Astrocyte (in vitro differentiated cells and primary cell): ENCODE measurements at places on chromosomes 1 and 21. TPM values are rescaled to one million over a fixed set of nuclear protein-coding genes. Genes with fewer than 3 reads are reported as not detected.

S100A12 gene
- not detected in 2 replicates for total RNA-seq

CYP2J2 gene
- 1.8 TPM in 2 replicates for total RNA-seq

DNA sequence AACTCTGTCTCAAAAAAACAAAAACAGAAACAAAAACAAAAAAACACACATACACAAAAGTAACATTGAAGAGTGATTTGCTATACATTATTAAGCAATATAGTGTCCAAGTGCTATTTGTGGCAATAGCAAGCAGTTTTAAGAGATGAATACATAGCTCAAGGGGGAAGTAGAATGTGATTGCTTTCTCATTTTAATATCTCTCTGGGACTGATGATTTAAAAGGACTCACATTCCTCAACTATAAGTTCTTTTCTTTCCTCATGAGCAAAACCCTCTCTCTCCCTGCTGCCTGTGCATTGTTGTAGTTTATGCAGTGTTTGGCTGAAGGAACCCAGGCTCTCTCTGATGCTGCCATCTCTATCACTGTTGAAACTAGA is 47.0 kb upstream of the CSF1 start:
- no peak for DNase-seq

DNA sequence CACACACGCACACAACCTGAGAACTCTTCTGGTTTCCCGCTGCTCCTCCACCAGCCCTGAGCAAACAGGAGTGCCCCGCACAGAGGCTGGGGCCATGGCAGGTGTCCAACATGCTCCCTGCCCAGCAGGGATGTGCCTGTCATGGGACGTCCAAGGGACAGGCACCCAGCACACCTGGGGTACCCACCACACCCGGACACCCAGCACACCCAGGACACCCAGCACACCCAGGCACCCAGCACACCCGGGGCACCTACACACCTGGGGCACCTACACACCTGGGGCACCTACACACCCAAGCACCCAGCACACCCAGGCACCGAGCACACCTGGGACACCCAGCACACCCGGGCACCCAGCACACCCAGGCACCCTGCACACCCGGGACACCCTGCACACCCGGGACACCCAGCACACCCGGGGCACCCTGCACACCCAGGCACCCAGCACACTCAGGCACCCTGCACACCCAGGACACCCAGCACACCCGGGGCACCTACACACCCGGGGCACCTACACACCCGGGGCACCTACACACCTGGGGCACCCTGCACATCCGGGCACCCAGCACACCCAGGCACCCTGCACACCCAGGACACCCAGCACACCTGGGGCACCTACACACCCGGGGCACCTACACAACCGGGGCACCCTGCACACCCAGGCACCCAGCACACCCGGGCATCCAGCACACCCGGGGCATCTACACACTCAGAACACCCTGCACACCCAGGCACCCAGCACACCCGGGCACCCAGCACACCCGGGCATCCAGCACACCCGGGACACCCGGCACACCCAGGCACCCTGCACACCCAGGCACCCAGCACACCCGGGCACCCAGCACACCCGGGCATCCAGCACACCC is 37.9 kb downstream of the UBE2G2 start:
- DNase-seq, result no peak

- DNase-seq, result peak; percentile 63
These were observed 3.3 kb upstream of the UTP11 start for GRCh38 chr1:38009088-38009840.
